ENCODE measurements at places on chromosomes 6 and 20.

DNA sequence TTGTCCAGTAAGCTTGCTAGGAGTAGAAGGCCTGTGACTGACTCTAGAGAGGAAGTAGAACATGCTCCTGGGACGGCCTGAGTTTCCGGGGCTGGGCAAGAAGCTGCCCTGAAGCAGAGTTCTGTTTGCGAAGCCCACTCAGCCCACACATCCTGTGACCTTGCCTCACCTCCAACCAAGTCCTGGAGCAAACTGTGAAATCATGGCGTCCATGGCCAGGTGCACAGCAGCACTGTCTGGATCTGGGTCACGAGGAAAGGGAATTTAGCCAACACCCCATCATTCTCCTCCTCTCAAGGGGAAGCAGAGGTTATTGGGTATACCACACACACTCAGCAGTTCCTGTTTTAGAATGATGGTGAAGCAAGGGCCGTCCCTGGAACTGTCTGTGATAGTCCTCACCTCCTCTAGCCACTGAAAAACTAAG, 87.5 kb downstream of the CRYBG1 start:
- DNase-seq = no peak

DNA sequence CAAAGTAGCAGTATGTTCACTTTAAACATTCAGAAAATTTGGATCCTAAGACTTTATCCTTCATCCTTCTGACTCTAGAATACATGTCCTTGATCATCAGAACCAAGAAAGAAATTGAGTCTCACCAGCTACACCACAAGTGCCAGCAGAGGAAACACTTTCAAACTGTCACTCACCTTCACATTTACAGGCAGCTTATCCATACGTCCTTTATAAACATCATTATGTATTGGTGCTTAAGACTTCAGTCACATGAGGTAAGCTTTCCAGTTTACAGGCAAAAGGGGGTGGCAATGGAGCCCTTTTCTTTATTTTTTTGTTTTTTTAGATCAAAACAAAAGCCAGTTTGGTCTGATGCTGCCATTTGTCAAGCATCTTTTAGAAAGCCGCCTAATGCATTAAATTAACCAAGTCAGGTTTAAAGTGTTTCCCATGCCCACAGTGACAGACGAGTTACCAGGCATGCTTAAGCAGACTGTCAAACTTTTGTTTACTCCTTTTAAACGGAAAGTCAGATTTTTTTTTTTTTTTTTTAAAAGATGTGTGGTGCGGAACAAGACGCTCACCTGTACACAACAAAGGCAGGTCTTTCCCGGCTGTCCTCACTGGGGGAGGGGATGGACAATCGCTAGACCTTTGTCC, 952 bp upstream of the BRPF3 start:
- DNase-seq = no peak

- DNase-seq = no peak
Measured at GRCh38 chr6:28167926-28168325, 26.2 kb downstream of the ZKSCAN8 start.

GRCh38 chr6:54467384-54467783, 159.1 kb downstream of the TINAG start:
- no peak for DNase-seq

DNA sequence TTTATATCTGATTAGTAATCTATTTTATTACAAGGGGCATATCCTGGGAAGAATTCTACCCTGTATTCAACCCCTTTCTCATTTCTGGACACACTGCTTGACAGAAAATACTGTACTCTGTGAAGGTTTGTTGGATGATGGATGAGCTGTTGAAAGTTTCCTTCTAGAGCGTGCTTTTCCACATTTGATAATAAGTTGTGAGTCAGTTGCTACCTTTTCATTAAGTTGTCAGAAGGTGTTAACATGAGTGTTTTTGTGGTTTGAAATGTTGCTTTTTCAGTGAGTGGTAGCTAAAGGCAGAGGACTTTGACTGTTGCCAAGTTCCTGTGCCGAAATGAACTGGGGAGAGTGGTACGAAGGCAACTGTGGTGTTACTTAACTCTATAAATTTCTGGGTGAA, 3.9 kb upstream of the ECI2 start:
- DNase-seq = no peak

DNA sequence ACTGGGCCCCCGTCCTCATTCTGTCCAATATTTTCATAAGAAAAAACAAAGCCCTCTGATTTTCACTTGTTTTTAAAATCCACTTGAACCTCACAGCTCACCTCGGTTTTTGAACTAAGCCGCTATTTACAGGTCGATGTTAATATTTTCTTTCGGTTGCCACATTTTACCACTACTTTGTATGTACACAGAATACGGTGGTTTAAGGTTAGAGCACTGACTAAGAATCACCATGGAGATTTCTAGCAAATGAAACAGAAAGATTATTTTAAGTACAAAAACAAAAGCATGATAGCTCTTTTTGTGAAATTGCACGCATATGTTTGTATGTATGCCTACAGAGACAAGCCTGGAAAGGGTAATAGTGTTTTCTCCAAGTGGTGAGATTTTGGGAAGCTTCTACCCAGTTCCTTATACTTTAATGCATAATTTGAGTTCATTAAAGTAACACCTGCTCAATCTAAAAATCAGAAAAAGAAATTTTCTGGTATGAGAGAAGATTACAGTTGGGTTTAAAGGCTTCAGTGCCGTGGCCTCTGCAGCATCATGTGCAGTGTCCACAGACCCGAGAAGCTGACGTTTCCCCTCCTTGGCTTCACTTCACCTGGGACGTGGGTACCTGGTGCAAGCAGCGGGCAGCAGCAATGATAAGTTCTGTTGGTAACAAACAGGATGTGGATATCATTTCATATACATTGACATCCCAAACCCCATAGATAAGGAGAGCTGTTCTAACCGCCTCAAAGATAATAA, 144.0 kb downstream of the UST start:
- no peak for DNase-seq

GRCh38 chr6:147621961-147622360, 113.5 kb downstream of the SAMD5 start:
- no peak for DNase-seq

DNA sequence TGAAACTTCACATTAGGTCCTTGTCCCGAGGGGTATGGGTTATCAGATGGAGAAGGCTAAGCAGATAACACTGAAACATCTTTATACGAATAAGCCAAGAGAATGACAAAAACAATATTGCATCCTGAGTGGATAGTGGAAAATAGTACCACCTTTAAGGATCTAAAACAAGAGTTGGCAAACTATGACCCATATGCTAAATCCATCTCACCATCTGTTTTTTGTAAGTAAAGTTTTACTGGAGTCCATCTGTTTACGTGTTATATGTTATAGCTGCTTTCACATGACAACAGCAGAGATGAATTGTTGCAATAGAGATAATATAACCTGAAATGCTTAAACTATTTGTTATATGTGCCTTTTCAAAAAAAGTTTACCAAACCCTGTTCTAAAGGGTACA, 76.1 kb upstream of the TRDN start:
- DNase-seq = no peak

GRCh38 chr6:161850562-161850961, 576.7 kb upstream of the AGPAT4 start:
- no peak for DNase-seq

- DNase-seq = no peak
Measured at GRCh38 chr6:152595499-152595898, 41.7 kb downstream of the SYNE1 start.

- DNase-seq = no peak
Measured at GRCh38 chr6:3946778-3947177, 97.6 kb downstream of the FAM50B start.

DNA sequence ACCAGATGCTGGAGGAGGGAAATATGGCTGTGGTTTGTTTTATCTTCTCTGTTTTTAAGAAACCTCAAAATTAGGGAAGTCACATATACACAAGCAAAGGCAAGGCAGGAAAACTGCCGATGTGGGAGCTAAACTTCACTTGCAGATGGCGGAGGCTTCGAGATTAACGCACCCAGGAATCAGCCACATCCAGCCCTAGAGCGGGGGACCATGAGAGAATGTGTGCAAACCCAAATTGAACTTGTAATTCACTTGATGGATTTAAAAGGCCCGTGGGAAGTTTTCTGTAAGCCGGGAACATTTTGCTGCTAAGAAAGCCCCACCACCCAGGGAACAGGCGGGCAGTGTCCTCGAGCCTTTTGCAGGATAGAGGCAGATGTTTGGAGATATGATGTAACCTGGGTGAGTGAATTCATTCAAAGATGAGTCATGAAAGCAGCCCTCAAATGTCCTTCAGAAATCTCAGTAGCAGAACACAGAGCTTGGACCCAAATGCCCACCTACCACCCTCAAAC, 39.9 kb downstream of the PREX1 start:
- DNase-seq = peak; percentile 92

- no peak for DNase-seq
Measured at GRCh38 chr20:52130406-52130805, 61.2 kb downstream of the ZFP64 start.

DNA sequence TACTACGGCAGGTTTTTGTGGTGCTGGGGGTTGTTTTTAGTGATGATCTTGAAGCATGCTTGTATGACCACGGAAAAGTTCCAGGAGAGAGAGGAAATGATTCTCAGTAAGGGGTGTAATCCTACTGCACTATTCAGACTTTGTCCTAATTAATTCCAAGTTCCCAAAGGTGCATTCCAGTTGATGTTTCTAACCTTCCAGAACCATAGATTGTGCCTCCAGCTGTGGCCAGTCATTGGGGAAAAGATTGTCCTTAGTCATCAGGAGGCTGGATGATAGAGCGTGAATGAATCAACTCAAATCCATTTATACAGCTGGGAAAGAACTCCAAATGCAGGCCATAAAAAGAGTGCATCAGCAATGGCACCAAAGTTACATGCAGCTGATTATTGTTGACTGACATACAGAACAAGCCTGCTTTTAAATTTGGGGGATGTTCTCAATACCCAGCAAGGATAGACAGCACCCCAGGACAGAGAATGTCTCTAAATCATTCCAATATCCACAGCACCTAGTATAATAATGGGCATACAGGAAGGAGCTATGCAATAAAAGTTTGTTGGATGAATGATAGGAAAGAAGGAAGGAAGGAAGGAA, 27.8 kb upstream of the PKHD1 start:
- no peak for DNase-seq

GRCh38 chr6:132643547-132643946, 15.4 kb downstream of the TAAR1 start:
- DNase-seq = no peak

GRCh38 chr20:53510704-53511103, 82.9 kb downstream of the ZNF217 start:
- no peak for DNase-seq

DNA sequence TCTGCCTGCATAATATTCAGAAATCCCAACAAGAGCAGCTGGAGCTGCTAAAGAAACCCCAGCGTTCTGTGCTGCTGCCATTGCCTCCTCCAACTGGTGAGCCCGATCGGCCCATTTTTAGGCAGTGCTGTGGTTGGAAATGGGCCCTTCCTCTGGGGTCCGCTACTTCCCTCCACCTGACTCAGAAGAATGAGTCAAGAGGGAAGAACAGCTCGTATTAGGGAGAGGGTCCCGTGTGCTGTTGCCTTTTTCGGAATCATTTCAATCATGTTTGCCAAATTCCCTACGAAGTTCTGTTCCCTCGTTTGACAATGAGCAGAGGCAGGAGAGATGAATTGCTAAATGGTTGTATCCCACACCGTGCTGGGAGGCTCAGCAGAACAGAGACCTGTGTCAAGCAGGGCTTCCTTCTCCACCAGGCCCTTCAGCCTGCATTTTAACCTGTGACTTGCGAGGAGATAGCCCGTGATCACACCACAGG, 38.4 kb downstream of the THBS2 start:
- DNase-seq = no peak

DNA sequence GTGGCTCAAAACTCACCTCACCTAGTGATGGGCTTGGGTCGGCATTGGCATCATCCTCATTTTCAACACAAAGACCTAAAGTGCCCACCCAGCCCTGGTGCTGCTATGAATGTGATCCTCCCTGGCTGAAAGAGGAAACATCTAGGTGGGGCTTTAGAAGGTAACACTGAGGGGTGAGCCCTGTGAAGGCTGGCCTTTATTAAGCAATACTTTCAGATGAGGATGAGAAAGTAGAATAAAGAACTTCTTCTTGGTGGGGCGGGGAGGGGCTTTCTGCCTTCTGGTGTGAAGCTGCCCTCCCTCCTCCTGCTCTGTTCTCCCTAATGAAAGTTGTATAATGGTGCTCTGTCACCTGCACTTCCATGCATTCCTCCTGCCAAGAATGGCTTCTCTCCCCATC, 133.0 kb upstream of the TRAF3IP2 start:
- DNase-seq = no peak

DNA sequence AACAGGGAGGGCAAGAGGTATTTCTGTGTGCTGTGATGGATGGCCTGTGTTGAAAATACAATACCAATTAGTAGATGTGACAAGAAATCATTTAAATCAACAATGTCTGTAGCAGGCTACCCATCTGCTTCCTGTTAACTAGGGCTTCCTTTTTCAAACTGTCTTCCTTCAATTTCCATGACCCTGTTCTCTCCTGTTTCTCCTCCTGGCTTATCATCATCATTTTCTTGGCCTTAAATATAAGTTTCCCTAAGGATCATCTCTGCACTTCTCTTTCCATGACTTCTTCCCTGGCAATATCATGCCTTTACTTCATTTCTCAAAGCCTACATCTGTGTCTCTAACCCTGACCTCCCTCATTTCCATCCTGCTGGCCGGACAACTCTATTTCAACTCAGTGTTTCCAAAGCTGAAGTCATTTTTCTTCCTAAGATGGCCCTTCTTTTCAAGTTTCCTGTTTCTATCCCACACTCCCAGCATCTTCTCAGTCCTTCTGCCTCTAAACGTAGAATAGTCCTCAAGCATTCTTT, 18.2 kb downstream of the ZC2HC1B start:
- DNase-seq = no peak

GRCh38 chr6:157887892-157888291, 64.8 kb downstream of the SNX9 start:
- DNase-seq = no peak

- DNase-seq = no peak
Measured at GRCh38 chr20:41048461-41049301, 20.1 kb downstream of the TOP1 start.

GRCh38 chr6:24089736-24090135, 36.3 kb upstream of the NRSN1 start:
- no peak for DNase-seq

DNA sequence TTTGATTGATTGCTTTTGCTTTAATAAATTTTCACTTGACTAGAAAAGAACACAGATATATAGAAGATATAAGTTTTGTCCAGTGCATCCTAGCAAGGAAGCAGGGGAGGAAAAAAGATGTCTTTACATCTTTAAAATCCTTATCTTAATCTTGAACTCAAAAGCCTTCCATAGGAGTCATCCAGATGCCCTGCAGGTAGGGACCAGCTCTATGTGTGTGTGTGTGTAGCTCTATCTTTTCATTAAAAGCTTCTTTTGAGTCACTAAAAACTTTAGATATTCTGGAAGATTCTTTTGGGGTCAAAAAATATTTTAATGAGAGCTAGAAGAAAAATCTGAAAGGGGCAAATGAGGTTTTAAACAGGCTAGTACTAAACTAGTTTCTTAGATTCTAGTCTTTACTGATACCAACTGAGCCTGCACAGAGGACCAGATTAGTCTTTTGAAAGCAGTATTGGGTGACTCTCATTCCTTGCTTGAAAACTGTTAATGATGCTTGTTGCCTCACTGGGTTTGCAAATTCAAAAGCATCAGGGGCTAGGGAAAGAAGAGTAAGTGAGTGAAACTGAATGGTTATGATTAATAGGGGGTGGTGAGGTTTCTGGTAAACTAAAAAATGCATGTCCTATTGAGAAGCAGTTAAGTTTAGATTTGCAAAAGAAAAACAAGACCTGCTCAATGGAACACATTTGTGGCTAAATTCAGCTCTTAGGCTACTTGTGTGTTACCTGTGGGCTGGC, 40.6 kb upstream of the JAG1 start:
- DNase-seq = no peak

- DNase-seq = peak; percentile 94
Measured at GRCh38 chr20:54219751-54220426, 12.0 kb downstream of the PFDN4 start.

- no peak for DNase-seq
Measured at GRCh38 chr20:8368670-8369069, 236.6 kb downstream of the PLCB1 start.

Measured in HS-5 (cell line).